ENCODE measurements at places on chromosomes 13 and 19.

GRCh38 chr19:38836983-38837626, 5.5 kb upstream of the ECH1 start:
- DNase-seq, result no peak

DNA sequence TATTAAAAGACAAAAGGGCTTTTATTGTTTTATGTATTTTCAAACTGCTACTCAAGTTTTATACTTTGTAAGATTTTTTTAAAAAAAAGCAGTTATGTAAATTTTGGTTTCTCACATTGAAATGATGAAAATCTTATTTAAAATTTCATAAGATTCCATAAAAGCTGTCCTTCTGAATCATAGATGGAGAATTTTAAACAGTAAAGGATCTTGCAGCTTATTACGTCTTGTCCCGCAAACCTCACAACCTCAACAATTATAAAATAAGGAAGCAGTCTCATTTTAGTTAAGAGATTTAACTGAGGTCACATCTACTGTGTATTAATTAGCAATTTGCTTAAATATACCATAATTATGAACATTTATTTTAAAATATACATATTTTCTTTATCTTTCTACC, 581.0 kb upstream of the SPRY2 start:
- DNase-seq, result no peak

DNA sequence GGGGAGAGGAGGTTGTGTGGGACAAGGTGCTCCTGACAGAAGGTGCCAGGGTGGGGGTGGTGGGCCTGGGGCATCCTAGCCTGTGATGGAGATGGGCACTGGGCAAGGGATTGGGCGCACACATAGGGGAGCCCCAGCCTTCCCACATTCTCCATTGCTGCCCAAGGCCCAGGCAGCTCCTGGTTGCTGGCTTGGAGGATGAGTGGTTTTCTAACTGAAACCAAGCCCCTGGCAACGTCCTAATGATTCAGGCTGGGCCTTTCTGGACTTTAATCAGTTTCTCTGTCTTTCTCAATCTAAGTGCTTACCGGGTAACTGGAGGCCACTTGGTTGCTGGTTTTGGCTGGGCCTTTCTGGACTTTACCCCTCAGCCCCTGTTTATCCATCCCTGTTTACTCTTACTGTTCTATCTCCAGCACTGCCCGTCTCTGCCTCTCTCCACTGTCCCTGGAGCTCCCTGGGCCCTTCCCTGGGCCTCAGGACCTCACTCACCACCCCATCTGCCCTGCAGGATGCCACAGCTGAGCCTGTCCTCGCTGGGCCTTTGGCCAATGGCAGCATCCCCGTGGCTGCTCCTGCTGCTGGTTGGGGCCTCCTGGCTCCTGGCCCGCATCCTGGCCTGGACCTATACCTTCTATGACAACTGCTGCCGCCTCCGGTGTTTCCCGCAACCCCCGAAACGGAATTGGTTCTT, 354 bp downstream of the CYP4F3 start:
- DNase-seq, result no peak

- no peak for DNase-seq
Observed at GRCh38 chr13:77306458-77306857, 20.4 kb downstream of the MYCBP2 start.

DNA sequence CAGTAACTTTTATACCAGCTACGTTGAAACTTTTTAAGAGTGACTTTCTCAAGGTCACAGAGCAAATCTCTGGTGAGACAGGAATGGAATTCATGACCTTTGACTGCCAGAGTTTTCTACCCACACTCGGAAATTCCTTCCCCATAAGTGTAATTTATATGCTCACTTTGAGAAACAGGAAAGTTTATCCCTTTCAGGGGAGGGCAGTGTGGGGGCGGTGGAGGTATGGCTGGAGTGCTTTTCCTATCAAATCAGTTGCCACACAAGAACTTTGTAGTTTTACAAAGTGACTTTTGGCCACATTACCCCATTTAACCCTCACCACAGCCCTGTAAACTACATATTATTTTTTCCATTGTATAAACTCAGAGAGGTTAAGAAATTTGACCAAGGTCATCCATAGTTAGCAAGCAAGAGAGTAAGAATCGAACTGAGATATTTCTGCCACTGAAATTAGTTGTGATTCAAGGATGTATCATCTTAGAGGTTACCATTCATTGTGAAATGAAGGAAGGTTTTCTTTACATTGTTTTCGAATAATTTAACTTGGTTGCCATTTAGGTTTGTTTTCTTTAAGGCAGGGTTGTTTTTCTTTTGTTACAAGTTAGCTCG, 5.9 kb downstream of the KLF12 start:
- no peak for DNase-seq

GRCh38 chr13:90103099-90103784, 1244.2 kb upstream of the MIR17HG start:
- DNase-seq, result no peak

- no peak for DNase-seq
Observed at GRCh38 chr19:44949550-44949949, 3.7 kb downstream of the APOC2 start.

DNA sequence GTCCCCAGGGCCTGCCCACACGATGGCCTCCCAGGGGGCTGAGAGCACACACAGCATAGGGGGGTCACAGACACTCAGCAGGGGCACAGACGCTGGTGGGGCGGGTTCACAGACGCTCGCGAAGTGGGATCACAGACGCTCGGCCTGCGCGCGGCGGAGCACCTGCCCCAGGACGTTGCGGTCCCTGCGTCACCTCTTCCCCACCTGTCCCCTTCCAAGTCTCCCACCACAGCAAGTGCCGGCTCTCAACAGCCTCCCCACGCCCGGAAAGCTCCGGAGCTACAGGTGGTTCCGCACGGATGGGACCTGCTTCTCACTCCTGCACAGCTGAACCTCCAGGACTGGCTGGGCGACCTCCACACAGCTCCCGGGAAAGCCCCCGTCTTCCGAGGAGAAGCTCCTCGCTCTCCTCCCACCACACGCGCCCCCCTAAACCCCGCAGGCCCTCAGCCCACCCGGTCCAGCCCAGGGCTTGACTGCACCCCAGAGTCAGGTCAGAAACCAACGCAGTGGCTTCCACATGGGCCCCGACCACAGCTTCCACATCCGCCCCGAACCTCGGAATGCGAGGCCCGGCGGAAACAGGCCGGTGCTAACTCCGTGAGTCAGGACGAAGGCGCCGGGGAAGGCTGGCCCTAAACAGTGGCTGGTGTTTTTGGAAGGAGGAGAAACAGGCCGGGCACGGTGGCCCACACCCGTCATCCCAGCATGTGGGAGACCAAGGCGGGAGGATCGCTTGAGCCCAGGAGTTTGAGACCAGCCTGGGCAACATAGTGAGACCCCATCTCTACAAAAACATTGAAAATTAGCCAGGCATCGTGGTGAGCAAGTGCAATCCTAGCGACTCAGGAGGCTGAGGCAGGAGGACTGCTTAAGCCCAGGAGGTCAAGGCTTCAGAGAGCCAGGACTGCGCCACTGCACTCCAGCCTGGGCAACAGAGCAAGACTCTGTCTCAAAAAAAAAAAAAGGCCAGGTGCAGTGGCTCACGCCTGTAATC, 16.5 kb downstream of the BTBD2 start:
- DNase-seq, result no peak

GRCh38 chr13:37059848-37060192, 332 bp upstream of the SUPT20H start:
- DNase-seq, result no peak

GRCh38 chr19:18453269-18454024, 15.5 kb upstream of the ISYNA1 start:
- DNase-seq, result no peak

GRCh38 chr13:36954542-36954941, 34.5 kb upstream of the SMAD9 start:
- no peak for DNase-seq

GRCh38 chr13:43307921-43308433, 284.6 kb downstream of the DNAJC15 start:
- peak; percentile 43 for DNase-seq

GRCh38 chr19:34428549-34429285, 536 bp downstream of the UBA2 start:
- DNase-seq, result no peak

- no peak for DNase-seq
Observed at GRCh38 chr13:72823724-72824123, 41.8 kb downstream of the PIBF1 start.

- DNase-seq, result no peak
Observed at GRCh38 chr13:99388334-99388923, 81.2 kb upstream of the GPR183 start.

DNA sequence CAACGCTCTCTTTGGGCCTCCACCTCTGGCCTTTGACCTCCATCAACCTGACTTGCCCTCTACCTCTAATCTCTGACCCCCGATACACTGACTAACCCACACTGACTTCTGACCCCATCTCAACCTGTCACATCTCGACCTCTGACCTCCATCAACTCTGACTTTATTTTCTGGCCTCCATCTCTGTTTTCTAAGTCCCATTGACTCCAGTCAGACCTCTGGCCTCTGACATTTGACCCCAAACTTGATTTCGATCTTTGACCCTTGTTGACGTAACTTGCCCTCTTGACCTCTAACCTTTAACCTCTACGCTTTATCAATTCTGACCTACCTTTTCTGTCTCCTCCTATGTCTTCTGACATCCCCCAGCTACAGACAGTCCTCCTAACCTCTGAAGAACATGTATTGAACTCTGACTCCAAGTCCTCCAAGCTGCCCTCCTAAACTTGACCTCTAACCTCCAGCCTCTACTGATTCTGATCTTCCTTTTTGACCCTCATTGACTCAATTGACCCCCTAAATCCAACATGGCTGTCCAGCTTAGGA, 780 bp downstream of the ACP4 start:
- DNase-seq, result no peak

GRCh38 chr19:8004723-8005513, 523 bp downstream of the ELAVL1 start:
- no peak for DNase-seq

- DNase-seq, result peak; percentile 71
Observed at GRCh38 chr19:58362272-58362994, at the start of gene ZNF497. TSS of gene ZNF497 (minus strand) at chr19:58362751. CDS start at chr19:58357635, 5,116 bp downstream.

- no peak for DNase-seq
Observed at GRCh38 chr13:114077933-114078325, 54.5 kb downstream of the RASA3 start.

DNA sequence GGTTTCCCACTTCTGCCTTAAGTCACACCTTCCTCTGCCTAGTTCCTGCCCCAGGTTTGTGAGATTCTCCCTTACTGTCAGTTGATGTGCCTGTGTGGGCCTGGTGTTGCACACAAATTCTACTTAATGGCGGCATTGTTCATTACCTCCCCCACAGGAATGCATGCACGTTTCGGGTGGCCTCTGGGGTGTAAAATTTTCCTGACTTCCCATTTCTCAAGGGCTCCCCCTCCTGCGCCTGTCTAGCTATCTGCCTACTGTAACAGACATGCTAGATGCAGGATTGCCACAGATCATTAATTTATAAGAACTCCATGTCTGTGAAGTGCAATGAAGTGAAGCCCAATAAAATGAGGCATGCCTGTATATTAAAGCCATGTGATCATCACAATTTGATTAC, 1466.3 kb downstream of the PCDH9 start:
- DNase-seq, result no peak

DNA sequence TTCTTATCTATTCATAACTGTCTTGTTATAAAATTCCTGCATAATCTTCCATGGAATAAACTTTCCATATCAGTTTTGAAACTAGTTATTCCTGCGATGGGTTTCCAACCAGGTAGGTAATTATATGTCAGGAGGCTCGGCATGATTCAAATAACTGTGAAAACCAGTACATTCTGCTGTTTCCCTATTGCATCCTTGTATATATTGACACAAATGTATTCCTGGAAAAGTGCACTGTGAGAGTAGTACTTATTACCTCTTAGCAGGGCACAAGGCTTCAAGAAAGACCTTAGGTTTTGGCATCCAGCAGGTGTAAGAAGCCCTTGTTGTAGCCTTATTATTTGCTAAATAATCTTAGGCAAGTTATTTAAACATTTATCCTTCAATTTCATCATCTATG, 1131.3 kb upstream of the ATXN8OS start:
- no peak for DNase-seq

GRCh38 chr19:40752257-40752781, 1.3 kb downstream of the SNRPA start:
- DNase-seq, result no peak

GRCh38 chr13:77789376-77789775, 91.9 kb downstream of the SLAIN1 start:
- no peak for DNase-seq

- DNase-seq, result no peak
Observed at GRCh38 chr13:112733661-112734379, 44.0 kb downstream of the ATP11A start.

GRCh38 chr13:95492044-95492801, 60.3 kb upstream of the CLDN10 start:
- DNase-seq, result no peak

GRCh38 chr13:34757441-34757840, 184.6 kb upstream of the NBEA start:
- no peak for DNase-seq

GRCh38 chr13:76363682-76364289, 522.4 kb downstream of the KCTD12 start:
- no peak for DNase-seq

DNA sequence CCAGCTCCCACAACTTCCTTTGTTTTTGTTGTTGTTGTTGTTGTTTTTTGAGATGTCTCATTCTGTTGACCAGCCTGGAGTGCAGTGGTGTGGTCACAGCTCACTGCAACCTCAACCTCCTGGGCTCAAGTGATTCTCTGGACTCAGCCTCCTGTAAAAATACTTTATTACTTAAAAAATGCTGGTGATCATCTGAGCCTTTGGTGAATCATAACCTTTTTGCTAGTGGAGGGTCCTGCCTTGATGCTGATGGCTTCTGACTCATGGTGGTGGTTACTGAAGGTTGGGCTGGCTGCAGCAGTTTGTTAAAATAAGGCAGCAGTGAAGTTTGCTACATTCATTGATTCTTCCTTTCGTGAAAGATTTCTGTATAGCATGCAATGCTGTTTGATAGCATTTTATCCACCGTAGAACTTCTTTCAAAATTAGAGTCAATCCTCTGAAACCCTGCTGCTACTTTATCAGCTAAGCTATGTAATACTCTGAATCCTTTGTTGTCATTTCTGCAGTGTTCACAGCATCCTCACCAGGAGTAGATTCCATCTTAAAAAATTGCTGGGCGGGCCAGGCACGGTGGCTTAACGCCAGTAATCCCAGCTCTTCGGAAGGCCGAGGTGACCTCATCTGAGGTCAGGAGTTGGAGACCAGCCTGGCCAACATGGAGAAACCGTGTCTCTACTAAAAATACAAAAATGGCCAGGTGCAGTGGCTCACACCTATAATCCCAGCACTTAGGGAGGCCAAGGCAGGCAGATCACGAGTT, 18.0 kb downstream of the ARHGAP35 start:
- peak; percentile 57 for DNase-seq

GRCh38 chr13:97369261-97369893, 64.6 kb upstream of the RAP2A start:
- DNase-seq, result no peak

All from retinal pigment epithelial cell (primary cell).